ENCODE measurements at places on chromosomes 5 and 9. TPM values are rescaled to one million over a fixed set of nuclear protein-coding genes. Genes with fewer than 3 reads are reported as not detected.

Gene ROR2
- 7.0 TPM for polyA plus RNA-seq

DNA sequence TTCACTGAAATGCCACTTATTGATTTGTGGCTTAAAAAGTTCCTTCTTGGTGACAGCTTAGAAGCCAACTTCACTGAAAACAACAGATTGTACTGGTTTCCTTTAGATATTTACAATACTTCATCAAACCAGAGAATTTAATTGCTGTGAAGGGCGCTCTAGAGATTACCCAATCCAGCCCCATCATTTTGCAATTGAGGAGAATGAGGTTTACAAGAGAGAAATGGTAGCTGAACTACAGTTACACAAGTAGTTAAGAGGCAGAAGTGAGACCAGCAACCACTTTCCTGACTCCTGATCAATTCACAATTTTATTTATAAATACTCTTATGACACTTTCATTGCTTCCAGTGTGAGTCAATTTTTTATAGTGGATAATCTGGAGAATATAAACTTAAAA lies 103.5 kb upstream of the APC start:
- no peak for DNase-seq

DNA sequence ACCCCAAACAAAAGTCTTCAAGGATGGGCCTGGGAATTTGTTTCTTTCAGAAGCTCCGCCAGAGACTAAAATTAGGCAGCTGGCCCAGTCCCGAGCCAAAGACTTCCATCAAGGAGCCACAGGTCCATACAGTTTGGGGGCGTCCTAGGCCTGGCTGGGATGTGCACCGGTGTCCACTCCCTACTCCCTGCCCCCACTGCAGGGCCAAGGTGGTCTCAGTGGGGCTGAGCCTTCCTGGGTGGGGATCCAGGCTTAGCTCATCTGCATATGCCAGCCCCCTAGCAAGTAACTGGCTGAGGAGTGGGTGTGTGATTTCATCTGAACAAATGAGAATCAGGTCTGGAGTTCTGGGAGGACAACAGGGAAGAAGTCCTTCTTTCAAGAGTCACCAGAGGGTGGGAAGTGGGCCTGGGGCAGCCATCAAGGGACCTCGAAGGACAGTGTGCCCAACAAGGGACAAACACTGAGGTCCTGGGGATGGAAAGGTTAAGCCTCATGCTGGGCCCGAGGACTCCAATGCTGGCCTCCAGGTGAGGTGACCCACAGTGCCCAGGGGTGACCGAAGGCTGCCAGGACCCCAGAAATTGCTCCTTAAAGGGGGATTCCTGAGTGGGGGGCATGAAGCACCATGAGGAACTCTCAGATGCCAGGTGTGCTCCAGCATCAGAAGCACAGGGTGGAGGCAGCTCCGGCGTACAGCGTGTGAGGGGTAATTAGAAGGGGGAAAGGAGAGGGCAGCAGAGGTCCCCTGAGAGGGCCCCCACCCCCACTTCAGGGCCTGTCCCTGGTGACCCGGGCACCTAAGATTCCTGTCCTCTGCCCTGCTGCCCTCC lies 91.3 kb downstream of the ZNF354C start:
- DNase-seq, result no peak

Gene ANKRD34B
- 0.08 TPM for polyA plus RNA-seq

DNA sequence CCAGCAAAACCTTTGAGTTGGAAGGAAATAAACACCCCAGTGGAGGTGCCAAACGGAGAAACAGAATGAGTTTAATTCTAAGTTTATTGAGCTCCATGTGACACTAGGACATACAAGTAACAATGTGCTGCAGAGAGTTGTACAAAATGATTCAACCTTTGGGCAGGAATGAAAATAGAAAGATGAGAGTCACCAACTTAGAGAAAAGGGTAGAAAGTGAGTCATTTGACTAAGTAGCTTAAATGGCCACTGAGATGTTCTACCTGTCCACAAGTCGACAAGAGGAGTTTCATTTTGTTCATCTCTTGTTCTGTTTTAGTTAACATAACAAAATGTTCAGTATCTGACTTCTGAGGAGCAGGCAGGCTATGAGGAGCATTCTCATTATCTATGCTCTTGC lies 284.7 kb downstream of the NR2F1-AS1 start:
- DNase-seq, result no peak

Gene MARVELD2
- 0.17 TPM for polyA plus RNA-seq

Gene TAS2R1
- not detected for polyA plus RNA-seq
